ENCODE measurements at places on chromosomes 2 and 18. TPM values are rescaled to one million over a fixed set of nuclear protein-coding genes. Genes with fewer than 3 reads are reported as not detected.

DNA sequence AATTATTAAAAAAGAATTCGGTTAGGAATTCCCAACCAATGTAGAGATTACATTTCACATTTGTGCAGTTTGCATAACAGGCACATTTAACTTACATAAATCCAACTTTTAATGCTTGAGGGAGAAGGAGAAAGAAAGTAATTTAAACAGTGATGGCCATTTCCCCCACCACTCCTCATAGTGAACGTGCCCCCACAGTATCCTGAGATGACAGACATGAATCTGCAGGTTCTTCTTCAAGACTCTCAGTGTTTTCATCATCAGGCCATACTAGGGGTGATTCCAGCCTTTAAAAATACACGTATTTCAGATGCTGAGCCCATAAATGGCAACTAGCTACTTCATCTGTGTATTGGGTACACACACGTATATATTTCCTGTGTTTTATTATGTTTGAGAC, 51.3 kb upstream of the WIPF1 start:
- no peak for DNase-seq

- DNase-seq = no peak
Observed at GRCh38 chr2:86623043-86623493, 597 bp downstream of the RNF103 start.

- no peak for DNase-seq
Observed at GRCh38 chr18:2212598-2213205, 358.6 kb downstream of the METTL4 start.

DNA sequence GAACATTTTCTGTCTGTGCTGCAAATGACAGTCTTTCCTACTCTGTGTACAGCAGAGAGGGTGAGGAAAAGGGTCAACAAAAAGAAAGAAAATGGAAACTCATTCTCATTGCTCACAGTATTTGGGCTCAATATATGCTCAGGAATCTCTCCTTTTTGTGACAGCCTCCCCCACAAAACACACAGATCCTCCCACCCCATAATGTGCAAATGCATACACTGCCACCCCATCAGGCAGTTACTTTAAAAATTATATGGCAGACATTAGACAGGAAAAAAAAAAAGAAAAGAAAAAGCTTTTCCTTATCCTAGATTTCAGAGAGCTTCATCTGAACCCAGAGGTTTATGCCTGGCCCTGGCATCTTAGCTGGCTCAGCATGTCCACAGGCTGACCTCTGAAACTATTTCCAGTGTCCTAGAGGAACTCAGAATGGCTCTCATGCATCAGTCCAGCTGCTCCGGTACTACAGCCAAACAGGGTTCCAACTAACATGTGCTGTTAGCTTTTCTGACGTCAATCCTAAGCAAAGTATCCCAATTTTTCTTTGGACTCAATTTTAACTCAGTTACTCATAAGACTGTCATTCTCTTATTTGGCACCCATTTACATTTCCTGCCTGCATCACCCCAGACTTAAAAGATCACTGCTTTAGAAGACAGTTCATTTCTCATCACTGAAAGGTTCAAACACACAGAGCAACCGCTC, 105.9 kb downstream of the RBMS1 start:
- DNase-seq = peak; percentile 51

DNA sequence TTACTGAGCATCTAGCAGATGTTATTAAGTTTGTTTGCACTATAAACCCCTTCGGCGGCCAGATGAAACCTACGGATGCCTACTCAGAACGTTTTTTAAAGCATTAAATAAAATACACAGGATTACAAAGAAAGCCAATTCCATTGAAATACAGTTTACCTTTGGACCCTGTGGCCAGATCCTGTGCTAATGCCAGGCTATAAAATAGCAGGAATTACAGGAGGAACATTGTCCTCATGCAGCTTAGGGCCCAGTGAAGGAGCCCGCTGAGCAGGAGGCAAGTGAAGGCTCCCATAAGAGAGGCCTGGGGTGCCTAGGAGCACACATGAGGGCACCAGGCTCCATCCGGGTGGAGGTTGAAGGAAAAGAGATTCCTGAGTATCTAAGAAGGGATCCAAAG, 310.4 kb downstream of the MTX2 start:
- DNase-seq = no peak

- no peak for DNase-seq
Observed at GRCh38 chr2:10499911-10500521, 51.9 kb upstream of the ODC1 start.

Gene ABCB11
- total RNA-seq = not detected

DNA sequence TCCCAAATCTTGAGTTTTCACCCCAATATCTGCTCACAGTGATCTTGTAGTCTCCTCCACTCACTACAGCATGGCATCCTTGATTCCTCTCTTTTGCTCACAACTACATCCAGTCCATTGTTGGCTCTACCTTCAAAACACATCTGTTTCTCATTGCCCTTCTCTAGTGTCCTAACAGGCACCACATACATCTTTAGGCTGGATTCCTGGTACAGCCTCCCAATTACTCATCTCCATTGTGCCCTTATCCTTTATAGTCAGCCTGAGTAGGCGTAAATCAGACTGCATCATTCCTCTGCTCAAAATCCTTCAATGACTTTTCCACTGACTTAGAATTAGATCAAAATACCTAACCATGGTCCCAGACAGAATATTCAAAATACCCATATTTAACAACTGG, 10.7 kb upstream of the TAF1B start:
- no peak for DNase-seq

Gene FIGN
- 0.57 TPM for total RNA-seq

DNA sequence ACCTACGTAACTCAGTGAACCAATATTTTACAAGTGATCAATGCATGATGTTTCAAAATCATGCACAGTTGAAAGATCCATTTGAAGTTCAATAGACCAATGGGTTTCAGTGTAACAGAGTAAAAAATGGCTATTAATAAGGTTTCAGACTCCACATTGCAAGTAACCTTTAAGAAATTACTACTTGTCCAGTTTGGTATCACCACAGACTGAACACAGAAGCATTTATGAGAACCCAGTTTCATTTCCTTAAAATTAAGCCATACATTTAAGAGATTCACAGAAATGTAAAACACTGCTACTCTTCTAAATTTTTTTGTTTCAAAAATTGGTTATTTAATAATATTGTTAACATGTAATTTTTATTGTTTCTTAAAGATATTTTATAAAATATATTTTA, 98.9 kb upstream of the CHRNA1 start:
- DNase-seq = no peak

Gene CXCR1
- not detected for total RNA-seq

DNA sequence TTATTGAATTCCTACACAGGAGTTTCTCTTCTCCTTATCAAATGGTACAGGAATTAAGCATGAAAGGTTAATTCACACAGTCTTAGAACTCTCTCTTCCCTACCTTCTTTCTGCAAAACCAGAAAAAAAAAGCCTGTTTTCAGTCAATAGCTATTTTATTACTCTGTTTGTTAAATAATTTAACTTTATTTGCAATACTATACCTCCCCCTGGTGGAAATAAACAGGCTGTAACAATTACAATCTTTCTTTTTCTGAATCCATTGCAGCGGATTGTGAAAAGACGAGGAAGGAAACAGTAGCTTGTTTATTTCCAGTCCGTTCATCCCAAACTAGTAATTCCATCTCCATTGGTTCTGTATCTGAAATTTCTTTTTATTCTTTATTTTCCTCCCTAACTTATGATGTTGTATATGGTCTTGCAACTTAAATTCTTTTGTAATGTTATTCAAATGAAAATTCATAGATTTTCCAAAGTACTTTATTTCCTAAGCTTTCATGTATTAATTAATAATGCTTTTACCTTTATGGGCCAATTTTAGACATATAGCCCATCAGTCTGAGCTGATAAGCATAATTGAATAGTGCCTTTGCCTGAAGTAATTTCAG, 165.2 kb downstream of the SH3BP4 start:
- no peak for DNase-seq

GRCh38 chr2:186868344-186868743, 19.4 kb upstream of the ZSWIM2 start:
- no peak for DNase-seq

Gene DIPK1C
- total RNA-seq = not detected

Gene RAB27B
- total RNA-seq = 1.1 TPM

DNA sequence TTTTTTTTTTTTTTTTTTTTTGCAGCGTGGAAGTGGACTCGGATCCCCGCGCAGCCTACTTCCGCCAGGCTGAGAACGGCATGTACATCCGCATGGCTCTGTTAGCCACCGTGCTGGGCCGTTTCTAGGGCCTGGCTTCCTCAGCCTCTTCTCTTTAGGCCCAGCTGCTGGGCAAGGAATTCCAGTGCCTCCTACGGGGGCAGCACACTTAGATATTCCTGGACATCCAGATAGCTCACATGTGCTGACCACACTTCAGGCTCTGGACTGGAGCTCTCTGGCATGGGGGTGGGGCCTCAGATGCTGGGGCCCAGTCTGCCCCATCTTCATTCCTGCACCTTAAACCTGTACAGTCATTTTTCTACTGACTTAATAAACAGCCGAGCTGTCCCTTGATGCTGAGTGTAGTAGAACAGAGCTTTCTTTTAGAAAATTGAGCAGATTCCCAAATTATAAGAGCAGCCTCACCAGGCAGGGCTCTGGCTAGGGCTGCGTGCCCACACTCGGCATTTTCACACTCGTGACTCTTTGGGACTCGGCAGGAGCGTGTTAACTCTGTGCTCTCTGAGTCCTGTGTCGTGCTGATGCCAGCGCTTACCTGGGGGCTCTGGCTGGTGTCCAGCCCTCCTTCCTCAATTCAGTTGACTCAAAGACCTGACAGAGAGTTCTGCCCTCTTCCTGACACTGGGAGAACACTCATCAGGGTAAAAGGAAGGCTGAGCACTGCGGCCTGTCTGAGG, 19.3 kb downstream of the SLC30A3 start:
- no peak for DNase-seq

Gene DLGAP1
- 0.27 TPM for total RNA-seq

- peak; percentile 98 for DNase-seq
Observed at GRCh38 chr2:28583899-28584553, 88.2 kb downstream of the PLB1 start.

DNA sequence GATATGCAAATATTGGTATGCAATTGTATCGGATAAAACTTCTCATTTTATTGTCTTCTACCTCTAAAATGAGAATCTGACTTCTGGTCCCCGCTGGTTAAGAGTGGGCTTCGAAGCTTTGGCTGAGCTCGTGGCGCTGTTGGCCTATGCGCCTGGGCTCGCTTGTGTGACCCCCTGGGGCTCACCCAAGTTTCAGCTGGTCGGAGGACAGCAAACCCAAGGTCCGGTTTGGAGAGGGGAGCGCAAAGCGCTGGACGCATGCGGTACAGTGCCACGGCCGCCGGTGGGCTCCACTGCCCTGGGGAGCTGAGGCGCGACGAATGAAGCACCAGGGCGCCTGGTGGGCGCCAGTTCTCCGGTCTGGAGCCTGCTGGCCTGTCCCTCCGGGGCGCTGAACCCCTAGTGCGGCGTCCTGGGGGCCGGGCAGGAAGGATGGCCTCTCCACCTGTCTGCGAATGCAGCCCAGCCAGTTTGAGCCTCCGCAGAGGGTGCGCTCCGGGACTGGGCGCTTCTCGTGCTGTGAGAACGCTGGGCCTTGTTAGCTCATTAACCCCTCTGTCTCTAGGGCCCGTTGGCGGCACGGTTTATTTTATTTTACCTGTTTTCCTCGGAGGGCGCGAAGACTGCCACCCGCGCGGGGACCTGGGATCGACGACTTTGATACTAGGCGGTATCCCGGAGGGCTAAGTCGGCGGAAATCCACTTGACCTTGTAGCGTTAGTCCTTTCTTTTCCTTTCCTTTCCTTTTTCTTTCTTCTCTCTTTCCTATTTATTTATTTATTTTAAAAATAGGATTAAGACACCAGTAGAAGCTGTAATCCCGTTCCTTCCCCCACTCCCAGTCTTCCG, 10.4 kb downstream of the MEIS1 start:
- DNase-seq = no peak

- no peak for DNase-seq
Observed at GRCh38 chr2:10028407-10028987, 14.9 kb upstream of the KLF11 start.

Gene LIMS3
- 0.42 TPM for total RNA-seq

GRCh38 chr2:33134791-33135560, 188.2 kb downstream of the LTBP1 start:
- DNase-seq = peak; percentile 60

- peak; percentile 81 for DNase-seq
Observed at GRCh38 chr2:64338910-64339500, 115.0 kb upstream of the LGALSL start.

Gene SIX3
- total RNA-seq = 0.24 TPM
